ENCODE measurements at places on chromosomes 6 and 20.

- DNase-seq = no peak
Measured at GRCh38 chr20:46388201-46388836, 18.1 kb downstream of the ELMO2 start.

DNA sequence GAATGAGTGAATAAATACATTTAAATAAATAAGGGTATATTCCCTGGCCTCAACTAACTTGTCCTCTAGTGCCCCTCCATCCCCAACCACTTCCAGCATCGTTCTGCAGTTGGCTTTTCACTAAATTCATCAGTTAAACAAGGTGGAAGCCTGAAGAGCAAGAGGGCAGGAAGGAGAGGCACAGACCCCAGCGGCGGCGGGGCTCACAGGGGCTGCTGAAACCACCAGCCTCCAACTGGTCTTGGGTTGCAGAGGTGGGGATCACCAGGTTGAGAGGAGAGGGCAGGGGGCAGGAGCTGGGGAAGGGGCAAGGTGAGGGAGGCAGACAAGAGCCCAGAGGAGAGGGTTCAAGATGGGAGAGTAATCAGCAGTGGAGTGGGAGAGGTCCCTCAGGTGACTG lies 27.1 kb downstream of the KCNK5 start:
- no peak for DNase-seq

DNA sequence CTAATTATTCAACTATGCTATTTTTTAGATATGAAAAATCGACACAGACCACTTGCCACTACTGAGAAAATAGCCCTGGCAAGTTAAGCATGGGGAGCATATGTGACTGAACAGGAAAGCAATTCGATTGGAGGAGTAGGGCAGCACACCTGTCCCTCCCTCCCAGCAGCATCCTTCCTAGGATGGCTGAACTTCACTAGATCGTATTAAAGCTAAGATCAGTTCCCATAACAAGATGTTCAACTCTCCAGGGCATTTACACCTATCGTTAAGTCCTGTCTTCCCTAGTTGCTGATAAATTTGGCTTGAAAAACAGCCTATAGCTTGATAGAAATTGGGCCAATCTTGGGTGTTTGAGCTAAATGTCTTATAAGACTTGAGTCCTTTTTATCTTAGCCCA lies 7.0 kb downstream of the PPP1R10 start:
- DNase-seq = no peak

DNA sequence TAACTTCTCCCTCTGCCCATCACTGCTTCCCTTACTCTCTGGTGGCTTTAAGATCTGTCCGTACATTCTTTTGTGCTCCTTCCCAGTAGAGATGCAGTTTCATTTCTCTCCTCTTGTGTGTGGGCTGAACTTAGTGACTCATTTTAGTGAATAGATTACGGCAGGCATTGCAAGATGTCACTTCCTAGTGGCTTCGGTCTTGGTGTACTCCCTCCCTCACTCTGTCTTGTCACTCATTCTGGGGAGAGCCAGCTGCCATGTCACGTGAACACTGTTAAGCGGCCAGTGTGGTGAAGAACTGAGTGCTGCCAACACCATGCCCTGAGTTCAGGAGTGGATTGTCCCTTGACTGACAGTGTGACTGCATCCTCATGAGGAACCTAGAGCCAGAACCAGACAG lies 115.9 kb downstream of the OTOR start:
- DNase-seq = no peak

- DNase-seq = no peak
Measured at GRCh38 chr6:24394061-24394779, 8.5 kb upstream of the MRS2 start.
